ENCODE measurements at places on chromosomes 1 and 21.

GRCh38 chr1:112322018-112322417 lies 74.0 kb upstream of the CTTNBP2NL start:
- no peak for DNase-seq

GRCh38 chr21:38178653-38179470 lies 77.9 kb upstream of the KCNJ15 start:
- DNase-seq: no peak

DNA sequence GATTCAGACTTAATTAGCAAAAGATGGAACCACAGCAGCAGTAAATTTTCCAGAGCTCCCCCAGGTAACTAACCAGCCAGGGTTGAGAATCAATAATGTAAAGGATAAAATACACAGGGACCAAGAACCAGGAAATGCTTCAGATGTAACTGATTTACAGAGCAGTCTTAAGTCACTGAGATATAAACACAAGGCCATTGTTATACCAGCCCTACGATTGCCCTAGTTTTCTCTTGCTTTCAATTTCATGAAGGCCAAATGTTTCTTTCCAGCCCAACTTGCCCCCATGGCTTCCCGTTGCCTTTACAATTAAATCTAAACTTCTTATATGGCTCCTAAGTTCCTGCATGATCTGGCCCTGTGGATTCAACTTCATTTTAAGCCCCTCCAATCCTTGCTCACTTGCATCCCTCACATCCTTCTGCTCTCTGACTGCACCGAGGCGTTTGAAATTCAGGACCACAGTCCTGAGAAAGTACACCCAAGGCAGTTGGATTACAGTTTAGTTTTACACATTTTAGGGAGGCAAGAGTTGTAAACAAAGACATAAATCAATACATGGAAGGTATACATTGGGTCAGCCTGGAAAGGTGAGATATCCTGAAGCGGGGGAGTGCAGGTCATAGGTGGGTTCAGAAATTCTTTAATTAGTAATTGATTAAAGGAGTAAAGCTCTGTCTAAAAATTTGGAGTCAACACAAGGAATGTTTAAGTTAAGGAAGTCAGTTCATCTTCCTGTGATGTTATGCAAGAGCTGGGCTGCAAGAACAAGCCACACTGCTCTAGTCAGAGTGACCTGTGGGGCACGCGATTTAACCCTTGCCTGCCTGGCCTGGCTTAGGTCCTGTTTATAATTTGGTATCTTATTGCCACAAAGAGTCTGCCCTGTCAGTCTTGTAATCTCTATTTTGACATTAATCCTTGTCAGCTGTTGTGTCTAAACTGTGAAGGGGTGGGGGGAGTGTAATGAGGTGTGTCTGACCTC lies 69.9 kb upstream of the COG2 start:
- no peak for DNase-seq

DNA sequence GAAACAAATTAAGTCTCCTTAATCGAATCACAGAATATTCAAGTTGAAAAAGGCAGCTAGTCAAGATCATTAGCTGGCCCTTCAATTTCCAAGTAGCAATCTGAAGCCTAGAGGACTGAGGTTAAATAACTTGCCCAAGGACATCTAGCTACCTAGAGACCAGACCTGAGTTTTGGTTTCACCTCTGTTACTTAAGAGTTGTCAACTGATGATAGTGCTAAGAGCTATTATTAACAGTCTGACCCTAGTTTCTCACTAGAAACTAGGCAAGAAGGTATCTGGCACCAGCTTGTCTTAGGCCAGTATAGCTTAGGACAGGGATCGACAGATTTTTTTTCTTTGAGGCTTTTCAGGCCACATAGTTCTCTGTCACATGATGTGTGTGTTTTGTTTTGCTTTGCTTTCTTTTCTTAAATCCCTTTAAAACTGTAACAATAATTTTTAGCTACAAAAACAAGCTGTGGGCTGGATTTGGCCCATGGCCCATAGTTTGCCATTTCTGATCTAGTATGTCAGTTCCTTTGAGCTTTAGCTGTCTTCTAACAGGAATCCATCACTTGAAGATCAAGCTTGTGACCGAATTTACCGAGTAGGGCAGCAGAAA lies 23.2 kb downstream of the TRIM45 start:
- no peak for DNase-seq

DNA sequence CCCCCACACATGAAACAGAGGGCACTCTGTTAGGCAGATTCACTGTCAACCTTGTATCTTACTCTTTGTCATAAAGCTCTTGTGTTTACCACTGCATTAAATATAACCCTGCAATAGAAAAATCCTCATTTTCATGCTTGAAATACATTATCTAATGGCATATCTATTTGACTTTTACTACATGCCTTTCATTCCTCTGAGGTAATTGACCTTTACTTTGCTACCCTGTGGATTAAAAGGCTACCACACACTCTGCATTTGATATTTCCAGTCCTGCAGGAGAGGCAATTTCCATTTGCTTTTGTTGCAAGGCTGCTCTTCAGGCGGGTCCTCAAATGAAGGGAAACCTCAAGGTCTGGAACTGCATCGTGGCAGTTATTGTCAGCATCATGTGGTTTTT lies 238.0 kb downstream of the NTNG1 start:
- no peak for DNase-seq

DNA sequence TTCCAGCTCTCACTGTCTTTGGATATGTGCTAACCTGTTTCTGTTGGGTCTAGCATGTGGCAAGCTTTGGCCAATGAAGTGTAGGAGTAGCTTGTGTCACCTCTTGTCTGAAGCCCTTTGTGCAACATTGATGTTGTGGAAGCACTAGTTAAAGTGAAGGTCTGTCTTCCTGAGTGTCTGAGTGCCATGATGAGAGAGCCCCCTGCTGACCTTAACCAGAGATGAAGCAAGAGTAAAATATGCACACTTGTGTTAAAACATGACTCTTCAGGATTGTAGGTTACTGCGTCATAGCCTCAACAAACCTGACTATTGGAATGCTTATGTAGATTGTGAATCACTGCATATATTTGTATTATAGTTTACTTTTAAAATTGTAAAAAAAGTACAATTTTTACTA lies 103.7 kb downstream of the NCAM2 start:
- peak; percentile 29 for DNase-seq

GRCh38 chr1:37752583-37753471 lies 12.1 kb downstream of the EPHA10 start:
- DNase-seq: peak; percentile 46

DNA sequence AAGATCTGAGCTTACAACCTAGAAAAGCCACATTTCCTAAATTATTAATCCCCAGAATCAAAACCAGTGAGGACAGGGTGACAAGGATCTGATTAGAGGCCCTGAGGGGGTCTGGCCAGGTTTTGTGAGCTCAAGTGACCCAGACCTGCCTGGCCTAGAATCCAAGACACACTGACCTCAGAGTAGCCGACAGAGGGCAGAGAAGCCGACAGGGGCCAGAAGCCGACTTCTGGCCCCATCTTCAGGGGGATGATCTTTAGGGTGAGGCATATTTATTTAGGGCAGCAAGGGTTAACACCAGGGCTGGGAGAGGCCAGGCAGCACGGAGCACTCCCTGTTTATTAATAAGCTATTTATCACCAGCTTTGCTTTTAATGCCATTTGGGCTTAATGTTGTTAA lies 45.3 kb downstream of the CASZ1 start:
- no peak for DNase-seq

GRCh38 chr1:108049178-108049819 lies 84.3 kb upstream of the VAV3 start:
- peak; percentile 37 for DNase-seq

DNA sequence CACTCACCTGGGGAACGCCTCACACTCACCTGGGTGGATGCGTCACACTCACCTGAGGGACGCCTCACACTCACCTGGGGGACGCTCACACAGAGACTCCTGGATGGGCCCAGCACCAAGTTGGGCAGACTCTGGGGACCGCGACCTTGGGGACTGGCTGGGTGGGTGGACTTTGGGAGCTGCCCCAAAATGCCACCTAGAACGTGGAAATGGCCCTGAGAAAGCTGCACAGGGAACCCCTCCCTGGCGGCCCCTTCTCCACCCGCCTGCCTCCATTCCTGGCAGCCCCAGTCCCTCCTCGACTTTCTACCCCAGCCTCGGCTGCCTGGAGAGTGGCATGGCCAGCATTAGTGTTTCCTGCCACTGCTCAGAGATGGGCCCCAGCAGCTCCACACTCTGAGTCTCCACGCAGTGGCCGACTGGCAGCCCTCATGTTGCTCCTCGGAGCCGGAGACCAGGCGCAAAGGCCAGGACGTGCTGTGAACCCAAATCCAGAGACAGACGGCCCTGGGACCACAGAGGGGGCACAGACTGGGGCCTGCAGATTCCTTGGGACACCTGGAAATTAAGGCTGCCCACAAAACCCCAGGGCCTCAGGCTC lies 46.5 kb upstream of the ACTRT2 start:
- no peak for DNase-seq

DNA sequence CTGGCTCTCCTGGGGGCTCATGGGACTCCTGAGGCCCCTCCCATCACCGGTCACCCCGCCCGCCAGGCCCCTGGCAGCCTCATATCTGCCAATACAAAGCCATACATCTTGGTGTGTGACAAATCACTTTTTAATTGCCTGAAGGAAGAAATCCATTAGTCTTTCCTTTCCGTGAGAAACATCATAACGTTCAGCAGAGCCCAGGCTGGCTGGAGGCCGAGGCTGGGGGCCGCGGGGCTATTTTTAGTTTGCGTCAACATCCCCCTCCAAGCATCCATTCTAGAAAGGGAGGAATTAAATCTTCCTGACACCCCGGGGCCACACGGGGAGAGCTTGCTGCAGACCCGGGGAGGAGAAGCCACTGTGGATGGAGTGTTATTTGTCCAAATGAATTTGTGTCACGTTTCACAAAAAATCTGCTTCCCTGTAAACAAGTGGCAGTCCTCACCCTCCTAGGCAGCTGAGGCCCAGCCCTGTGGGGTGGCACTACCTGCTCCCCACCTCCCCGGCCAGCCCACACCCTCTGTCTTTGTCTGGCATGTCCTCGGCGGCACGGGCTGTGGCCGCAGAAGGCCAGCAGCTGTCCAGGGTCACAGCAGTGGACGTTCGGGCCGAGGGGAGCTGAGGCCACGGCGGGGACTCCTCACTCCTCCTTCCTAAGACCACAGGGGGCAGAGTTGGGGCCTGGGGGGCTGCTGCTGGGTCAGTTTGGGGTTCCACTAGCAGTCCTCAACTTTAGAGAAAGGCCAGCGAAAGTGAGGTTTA lies 236.9 kb upstream of the VAMP3 start:
- DNase-seq: no peak

DNA sequence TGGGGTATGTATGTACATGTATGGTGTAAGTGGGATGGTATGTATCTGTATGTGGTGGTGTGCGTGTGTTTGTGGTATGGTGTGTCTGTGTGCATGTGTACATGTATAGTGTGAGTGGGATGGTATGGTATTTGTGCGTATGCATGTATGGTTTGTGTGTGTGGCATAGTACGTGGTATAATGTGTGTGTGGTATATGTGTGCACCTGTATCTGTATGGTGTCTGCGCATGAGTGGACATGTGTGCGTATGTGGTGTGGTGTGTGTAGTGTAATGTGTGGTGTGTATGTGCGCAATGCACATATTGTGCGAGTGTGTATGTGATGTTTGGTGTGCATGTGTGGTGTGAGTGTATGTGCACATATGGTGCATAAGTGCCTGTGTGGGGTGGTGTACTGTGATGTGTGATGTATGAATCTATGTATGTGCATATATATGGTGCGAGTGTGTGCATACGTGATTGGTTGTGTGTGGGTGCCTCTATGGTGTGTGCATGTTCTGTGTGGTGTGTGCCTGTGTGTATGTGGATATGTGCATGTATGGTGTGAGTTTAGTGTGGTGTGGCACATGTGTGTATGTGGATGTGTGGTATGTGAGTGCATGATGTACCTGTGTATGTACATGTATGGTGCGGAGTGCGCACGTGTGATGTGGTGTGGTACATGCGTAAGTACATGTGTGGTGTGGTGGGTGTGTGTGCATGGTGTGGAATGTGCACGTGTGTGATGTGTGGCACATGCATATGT lies 38.8 kb downstream of the WDR4 start:
- DNase-seq: no peak
